DND-41 (cell line): ENCODE measurements at places on chromosomes 12 and 14.
A peak's percentile ranks its signal among the peaks of the same experiment; 100 is the strongest.

- no peak for DNase-seq
Measured at GRCh38 chr14:39991041-39991440, 558.8 kb upstream of the FBXO33 start.

- DNase-seq: peak; percentile 73
Measured at GRCh38 chr12:6959058-6959804, 8.1 kb downstream of the PTPN6 start.

- no peak for DNase-seq
Measured at GRCh38 chr12:85529896-85530295, 249.9 kb downstream of the ALX1 start.

DNA sequence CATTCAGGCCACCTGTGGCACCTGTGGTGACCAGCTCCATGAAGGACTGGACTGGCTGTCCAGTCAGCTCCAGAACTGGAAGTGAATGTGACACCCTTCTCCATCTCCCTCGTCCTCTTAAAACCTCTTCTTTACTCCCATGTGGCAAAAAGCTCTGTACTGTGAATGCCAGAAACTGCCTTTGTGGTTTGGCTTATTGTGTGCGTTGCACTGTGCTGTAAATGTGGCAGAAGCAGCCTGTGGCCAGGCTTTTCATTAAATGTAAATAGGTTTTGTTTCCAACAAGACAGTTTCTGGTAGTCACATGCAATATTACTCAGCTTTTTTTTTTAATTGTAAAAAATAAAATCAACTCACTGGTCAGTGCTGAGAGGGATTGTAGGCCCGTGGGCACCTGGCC, 453.7 kb downstream of the ATP23 start:
- DNase-seq: no peak

- DNase-seq: no peak
Measured at GRCh38 chr12:31491241-31491794, 99.6 kb downstream of the DENND5B start.

GRCh38 chr14:55915456-55915855, 202.8 kb upstream of the PELI2 start:
- DNase-seq: no peak

- DNase-seq: no peak
Measured at GRCh38 chr14:83007641-83008225, 1474.1 kb upstream of the SEL1L start.

GRCh38 chr14:53955671-53956426, 776 bp downstream of the BMP4 start:
- no peak for DNase-seq

DNA sequence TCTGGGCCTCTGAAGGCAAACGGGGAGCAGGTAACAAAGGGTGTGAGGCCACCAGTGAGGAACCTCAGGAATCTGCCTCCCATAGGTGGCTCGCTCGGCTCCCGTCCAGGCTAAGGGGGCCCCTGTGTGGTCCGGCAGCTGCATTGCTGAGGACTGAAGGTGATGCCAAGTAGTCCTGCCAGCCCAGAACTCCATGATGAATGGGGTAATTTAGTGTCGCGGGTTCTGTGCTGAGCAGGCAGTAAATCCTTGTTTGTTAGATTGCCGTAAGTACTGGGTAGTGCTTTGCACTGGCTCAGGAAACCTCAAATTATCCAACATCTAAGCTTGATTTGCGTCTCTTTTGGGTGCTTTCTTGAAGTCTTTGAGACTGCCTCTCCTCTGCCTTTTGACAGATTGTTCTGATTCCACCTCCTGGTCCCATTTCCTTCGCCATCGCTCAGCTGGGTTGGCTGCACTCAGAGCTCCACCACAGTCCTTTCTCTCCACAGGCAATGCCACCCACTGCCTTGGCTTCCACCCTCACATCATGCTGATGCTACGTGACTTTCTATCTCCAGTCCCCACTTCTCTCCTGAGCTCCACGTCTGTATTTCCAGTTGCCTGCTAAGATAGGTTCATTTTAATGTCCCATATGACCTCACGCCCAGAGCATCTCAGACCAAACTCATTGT, 392.0 kb downstream of the FUT8 start:
- DNase-seq: no peak

DNA sequence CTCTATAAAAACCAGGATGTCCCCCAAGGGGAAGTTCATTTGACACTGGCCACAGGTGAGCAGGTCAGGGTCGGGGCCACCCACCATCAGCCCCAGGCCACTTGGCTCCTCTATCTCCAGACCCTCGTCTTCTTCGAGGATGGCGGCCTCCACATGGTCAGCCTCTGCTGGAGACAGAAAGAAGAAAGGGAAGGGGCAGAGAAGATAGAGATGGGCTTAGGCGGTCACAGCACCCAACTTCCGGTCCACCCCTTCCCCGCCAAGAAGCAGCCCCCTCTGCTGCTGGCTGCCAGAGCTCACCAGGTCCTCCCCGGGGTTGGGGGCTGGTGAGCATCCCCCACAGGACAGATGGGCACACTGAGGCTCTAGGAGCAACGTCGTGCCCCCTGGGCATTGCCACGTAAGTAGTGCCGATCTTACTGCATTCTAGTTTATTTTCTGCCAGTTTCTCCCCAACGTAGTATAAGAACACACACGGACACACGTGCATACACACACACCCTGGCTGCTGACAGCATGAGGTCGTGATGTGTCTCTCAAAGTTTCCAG, 14.2 kb downstream of the BCL11B start:
- DNase-seq: no peak

DNA sequence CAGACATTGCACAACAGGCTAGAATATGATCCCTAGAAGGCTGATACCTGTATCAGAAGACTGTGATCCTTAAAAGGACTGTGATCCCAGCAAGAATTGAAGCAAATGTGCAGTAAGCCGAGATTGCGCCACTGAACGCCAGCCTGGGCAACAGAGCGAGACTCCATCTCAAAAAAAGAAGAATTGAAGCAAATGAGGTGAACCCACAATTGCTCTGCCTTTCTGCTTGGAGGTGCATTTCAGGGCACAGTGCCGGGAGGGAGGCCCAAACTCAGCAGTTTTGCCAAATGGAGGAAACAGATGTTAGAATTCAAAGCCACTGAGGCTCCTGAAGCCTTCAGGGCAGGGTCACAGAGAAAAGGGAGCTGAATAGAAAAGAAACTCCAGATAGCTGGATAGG, 61.1 kb upstream of the COCH start:
- DNase-seq: no peak

DNA sequence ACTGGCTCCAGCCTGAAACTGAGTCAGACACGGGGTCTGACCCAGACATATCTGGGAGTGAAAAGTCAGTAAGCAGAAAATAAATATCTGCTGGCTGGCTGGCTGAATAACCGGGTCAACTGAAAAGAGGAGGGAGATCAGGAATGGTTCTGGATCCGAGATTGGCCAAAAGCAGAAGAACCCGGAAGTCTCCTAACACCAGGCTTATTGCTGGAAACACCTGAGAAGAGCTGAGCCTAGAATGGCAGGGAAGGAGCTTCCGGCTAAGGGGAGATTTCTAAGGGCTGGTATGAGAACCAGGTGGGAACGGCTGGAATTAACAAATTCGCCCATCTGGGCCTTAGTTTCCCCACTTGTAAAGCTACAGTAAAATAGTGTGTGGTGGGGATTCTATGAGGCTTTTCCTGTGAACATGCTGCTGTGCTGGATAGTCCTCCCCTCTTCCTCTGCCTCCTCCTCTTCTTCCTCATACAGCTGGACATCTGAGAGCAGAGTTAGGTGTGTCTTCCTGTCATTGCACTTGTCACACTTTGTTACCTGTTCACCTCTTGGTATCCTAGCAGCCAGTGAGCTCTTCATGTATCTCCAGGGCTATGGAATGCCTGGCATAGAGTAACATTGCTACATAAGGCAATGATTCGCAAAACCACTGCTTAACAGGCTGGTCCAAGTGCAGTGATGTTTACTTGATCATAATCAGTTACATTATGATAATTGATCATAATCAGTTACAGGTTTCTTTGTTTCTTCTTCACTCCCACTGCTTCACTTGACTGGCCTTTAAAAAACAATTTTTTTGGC, 2.0 kb upstream of the SHMT2 start:
- no peak for DNase-seq
